ENCODE measurements at places on chromosomes 13 and 19. TPM values are rescaled to one million over a fixed set of nuclear protein-coding genes. Genes with fewer than 3 reads are reported as not detected.

UBE2L5 gene
- not detected for total RNA-seq

ADGRE3 gene
- total RNA-seq = not detected

ZNF416 gene
- total RNA-seq = 6.9 TPM

PTGER1 gene
- total RNA-seq = 9.7 TPM

TLE6 gene
- total RNA-seq = 0.51 TPM

FBL gene
- 127 TPM for total RNA-seq

MAST1 gene
- 1.3 TPM for total RNA-seq

COL4A1 gene
- 34.0 TPM for total RNA-seq

APC2 gene
- total RNA-seq = 0.50 TPM

RPL13A gene
- 5,250 TPM for total RNA-seq

RAB20 gene
- total RNA-seq = 5.6 TPM

ZNF154 gene
- 3.3 TPM for total RNA-seq

PSG5 gene
- total RNA-seq = 2.1 TPM

TEX26 gene
- total RNA-seq = 0.26 TPM

Data from fibroblast of lung (primary cell).